Gastroesophageal sphincter (tissue), 4 donors: ENCODE measurements at places on chromosomes 12 and 14. TPM values are rescaled to one million over a fixed set of nuclear protein-coding genes. Genes with fewer than 3 reads are reported as not detected.

Gene TEX52
- total RNA-seq, result not detected

GRCh38 chr12:89863493-89863938 lies 154.9 kb upstream of the ATP2B1 start:
- no peak for ATAC-seq

DNA sequence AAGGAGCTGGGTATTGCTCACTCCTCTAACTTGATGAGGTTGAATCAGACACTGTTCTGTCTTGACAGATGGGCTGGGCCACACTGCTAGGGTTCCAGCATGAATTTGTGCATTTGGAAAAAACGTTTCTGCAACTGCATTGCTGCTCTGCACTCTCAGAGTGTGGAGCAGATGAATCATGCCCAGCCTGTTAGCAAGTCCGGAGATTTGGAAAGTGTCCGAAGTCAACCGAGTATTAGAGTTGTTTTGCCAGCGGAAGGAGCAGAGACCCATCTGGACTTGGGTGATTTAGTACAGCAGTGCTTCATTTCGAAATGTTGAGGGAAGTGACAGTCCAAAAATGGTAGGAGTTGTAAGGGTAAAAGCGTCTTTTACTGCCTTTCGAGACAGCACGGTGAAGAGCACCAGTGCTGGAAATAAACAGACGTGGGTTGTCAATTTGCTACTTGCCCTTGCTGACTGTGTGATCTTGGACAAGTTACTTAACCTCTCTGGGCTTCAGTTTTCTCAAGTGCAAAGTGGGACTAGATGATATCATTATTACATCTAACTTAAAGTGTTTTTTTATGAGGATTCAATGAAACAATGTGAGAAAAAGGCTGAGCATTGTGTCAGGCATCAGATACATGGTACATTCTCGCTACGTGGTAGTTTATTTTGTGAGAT lies 139.5 kb downstream of the CHST11 start:
- peak; percentile 91 for ATAC-seq

DNA sequence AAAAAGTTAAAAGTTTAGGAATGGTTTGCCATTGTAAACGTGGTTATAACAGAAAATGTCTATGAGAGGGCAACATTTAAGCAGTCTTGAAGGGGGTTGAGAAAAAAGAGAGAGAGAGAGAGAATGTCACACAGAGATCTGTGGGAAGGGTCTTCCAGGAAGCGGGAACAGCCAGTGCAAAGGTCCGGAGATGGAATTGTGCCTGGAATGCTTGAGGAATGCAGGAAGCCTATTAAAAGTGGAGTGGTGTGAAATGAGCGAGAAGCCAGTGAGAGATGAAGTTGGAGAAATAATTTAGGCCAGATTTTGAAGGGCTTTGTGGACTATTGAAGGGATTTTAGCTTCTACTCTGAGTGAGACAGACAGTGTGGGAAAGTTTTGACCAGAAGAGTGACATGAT lies 406.8 kb upstream of the TBX3 start:
- ATAC-seq, result no peak

Gene MEG3
- total RNA-seq, result 18.1 TPM

Gene GDF3
- not detected for total RNA-seq

DNA sequence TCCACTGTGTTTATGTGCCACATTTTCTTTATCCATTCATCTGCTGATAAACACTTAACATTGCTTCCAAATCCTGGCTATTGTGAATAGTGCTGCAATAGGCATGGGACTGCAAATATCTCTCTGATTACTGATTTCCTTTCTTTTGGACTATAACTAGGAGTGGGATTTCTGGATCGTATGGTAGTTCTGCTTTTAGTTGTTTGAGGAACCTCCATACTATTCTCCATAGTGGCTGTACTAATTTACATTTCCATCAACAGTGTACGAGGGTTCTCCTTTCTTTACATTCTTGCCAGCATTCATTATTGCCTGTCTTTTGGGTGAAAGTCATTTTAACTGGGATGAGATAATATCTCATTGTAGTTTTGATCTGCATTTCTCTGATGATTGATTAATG lies 47.6 kb downstream of the TAOK3 start:
- no peak for ATAC-seq

DNA sequence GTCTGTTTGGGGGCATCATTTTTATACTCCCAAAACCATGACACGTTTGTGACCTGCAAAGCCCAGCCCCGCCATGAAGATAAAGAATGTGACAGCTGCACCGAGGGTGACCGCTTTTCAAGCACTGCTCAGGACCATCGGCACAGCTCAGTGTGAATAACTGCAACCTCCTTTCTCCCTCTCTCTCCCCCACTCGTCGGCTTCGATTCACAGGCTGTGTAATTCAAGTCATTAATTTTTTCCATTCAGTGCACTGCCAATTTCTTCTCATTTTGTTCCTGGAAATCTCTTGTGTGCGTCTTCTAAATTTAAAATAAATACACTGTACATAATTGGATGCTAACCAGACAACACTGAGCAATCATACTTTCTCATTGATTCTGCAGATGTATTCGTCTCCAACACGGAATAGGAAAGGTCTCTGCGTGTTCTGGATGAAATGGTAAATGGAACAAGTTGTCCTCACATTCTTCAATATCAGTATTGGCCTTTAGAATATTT lies 260.8 kb downstream of the TTC8 start:
- peak; percentile 19 for ATAC-seq

DNA sequence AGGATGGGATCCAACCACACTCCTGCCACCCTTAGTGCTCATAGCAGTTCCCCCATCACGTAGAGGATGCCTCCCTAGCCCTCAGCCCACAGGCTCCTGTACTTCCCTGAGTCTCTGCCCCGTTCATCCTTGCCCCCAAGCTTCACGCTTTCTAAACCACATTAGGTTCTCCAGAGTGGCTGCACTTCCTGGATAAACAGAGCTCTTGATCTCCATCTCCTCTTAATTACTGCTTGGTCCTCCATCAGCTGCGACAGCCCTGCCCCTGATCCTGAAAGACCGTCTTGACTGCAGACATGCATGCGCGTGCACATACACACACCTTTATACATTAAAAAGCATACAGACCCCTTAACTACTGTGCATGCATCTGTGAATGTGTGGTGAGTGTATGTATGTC lies 530.0 kb downstream of the BCL11B start:
- no peak for ATAC-seq

Gene RNF212B
- not detected for total RNA-seq

DNA sequence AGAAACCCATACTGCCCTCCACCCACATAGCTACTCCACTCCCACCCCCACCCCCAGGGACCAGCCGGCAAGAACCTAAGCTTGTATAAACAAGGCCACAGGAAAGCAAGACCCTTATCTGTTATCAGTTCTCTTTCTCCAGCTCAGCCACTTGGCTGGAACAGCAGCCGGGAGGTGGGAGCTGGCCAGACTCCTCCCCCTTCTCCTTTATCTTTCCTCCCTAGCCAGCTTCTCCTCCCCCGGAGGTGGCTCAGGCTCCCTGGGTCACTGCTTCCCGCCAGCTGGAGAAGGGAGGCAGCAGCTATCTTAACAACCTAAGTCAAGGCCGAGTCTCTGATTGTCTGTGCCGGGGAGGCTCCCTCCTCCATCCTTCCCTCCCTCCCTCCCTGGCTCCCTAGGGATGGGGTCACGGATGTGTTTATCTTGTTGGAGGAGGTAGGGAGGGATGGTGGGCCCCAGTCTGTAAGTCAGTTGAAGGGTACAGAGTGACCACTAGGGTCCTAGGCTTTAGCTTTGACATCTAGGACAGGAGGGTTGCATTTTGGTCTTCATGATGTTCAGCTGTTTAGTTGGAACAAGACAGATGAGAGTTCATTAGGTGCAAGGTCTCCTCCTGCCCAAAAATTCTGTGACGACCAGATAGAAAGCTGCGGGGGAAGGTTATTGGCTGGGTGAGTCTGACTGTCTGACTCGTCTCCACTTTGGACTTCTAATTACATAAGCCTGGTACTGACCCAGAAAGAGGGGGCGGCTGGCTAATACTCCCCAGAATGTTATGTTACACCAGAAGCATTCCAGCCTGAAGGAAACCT lies 29.7 kb downstream of the ZFP36L1 start:
- ATAC-seq, result peak; percentile 76

Gene ERBB3
- 17.3 TPM for total RNA-seq

Gene AMIGO2
- total RNA-seq, result 3.4 TPM

DNA sequence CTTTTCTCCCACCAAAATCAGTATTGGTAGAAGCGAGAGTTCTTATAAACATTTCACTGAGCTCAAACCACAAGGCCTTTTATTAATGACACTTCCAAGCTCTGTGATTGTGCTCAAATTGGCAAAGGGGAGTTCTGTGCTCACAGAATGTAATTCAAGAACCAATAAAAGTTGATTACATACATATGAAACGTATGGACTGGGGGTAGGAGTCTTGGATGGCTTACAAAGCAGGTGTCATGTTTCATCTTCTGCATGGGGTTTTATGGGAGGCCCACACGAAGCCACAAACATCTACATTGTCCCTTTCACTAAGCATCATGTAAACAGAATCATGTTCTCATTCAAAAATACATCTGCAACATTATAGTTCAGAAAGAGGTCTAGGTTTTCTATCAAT lies 828.3 kb downstream of the VRK1 start:
- no peak for ATAC-seq

DNA sequence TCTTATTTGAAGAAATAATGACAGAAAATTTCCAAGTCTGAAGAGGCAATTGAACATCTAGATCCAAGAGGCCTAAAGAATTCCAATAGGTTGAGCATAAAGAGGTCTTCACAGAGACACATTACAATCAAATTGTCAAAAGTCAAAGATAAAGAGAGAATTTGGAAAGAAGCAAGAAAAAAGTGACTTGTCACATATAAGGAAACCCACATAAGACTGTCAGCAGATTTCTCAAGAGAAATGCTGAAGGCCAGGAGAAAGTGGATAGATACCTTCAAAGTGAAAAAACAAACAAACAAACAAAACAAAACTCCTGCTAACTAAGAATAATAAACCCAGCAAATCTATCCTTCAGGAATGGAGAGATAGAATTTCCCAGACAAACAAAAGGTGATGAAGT lies 118.1 kb upstream of the LGR5 start:
- ATAC-seq, result no peak

Gene KRT85
- total RNA-seq, result not detected

Gene TUNAR
- total RNA-seq, result not detected

Gene ADAMTS20
- not detected for total RNA-seq

Gene KRT72
- total RNA-seq, result not detected

- ATAC-seq, result no peak
Observed at GRCh38 chr12:58034712-58035111, 93.3 kb downstream of the ATP23 start.

- ATAC-seq, result no peak
Observed at GRCh38 chr12:124008595-124008994, 35.6 kb downstream of the ZNF664 start.

Gene SPIC
- total RNA-seq, result not detected

DNA sequence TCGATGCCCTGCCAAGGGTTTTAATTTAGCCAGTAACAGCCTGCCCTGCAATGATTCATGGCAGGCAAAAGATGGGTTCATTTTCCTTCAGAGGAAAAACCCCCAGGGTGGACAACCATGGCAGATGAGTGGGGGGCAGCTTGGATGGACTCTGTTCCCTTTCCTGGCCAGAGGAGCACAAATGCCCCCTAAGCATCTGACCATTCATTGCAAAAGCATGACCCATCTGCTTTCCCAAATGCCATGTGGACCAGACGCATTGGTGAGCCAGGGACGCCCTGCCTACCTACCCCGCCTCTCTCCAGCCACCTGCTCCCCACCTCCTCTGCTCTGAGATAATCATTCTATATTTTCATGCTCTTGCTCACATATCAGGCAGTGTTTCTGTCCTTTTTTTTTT lies 281.9 kb downstream of the DPF3 start:
- ATAC-seq, result no peak

GRCh38 chr12:113798552-113798951 lies 167.6 kb downstream of the RBM19 start:
- no peak for ATAC-seq

Gene FGF23
- not detected for total RNA-seq

GRCh38 chr12:6277982-6278438 lies 32.5 kb upstream of the PLEKHG6 start:
- ATAC-seq, result no peak

GRCh38 chr12:89781946-89782550 lies 73.4 kb upstream of the ATP2B1 start:
- no peak for ATAC-seq

Gene PRKAB1
- total RNA-seq, result 23.3 TPM

DNA sequence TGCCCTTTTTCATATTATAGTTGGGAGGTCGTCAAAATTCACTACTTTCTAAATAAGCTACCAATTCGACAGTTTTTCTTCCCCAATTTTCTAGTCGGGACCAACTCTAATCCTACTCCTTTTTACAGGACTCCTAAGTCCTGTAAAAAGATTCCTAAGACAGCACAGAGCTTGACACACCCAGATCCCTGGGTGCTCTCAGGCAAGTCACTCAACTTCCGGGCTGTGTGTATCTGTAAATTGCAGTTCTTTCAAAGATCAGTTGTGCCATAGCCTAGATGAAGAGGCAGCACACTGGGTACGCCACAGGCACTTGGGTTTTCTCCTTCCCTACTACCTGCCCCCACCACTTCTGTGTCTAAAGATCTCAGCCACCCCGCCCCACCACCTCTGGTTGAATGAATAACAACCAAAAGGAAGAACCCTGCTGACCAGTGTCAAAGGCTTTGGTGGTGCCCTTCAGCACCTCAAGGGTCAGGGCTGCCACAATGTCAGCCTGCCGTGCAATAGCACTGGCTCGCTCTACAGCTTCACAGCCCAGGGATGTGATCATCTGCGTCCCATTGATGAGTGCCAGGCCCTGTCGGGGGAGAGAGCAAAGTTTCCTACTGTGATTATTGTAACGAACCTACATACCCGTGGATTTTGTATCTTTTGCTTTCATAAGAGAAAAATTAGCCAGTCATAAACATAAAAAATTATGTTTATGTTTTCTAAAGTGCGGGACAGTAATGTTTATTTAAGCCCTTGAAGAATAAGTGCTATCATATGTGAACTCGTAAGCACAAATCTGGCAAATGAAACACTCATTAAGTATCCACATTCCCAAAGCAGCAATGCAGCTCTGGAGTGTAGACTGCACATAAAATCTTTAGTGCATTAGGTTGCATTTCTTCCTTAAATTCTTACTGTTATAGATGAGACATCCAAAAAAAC lies 9.2 kb downstream of the HAL start:
- ATAC-seq, result no peak

- ATAC-seq, result no peak
Observed at GRCh38 chr14:87111126-87111525, 881.9 kb downstream of the GALC start.

DNA sequence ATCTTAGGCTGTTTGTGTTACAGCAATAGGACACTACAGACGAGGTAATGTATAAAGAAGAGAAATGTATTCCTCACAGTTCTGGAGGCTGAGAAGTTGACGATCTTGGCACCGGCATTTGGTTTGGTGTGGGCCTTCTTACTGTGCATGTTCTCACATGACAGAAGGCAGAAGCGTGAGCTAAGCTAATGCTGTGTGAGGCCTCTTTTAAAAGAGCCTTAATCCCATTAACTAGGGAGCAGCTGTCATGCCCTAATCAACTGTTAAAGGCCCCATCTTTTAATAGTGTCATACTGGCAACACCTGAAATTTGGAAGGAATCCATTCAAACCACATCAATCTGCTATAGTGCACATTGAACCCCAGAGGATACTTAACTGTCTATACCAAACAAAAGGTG lies 992.9 kb downstream of the GALC start:
- ATAC-seq, result no peak

Gene OTX2
- total RNA-seq, result not detected
